ENCODE measurements at places on chromosomes 3 and 15. TPM values are rescaled to one million over a fixed set of nuclear protein-coding genes. Genes with fewer than 3 reads are reported as not detected.
A peak's percentile ranks its signal among the peaks of the same experiment; 100 is the strongest.

DNA sequence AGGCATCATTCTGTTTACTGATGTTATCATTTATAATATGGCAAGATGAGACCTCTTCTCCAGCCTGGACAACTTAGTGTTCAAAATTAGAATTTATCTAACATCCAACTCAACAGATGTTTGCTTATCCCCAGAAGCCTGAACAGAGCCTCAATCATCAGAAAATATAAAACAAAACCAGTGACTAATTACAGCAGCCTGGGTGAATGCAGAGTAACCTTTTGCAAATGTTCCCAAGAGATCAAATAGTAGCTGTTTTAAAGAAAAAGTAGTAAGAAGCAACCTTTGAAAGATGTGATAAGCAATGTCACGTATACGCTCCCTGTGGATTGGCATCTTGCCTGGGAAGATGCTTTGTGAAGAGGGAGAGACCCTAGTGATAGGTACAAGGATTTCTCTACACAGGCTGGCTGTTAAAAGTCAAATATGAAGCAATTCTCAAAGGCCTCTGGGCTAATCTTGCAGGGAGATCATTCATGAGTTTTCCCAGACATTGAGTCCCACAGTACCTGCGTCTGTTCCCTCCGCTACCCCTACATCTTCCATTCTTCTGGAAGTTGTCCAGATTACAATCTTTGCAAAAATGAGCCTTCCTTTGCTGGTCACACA, 39.3 kb upstream of the PRICKLE2 start:
- no peak for DNase-seq

- no peak for DNase-seq
Observed at GRCh38 chr15:92677999-92678398, 22.4 kb upstream of the FAM174B start.

- no peak for DNase-seq
Observed at GRCh38 chr3:27059489-27059888, 309.7 kb downstream of the NEK10 start.

GRCh38 chr15:84752700-84753099, 4.3 kb downstream of the ZNF592 start:
- no peak for DNase-seq

GRCh38 chr3:186871403-186871924, 29.0 kb downstream of the ADIPOQ start:
- DNase-seq, result no peak

DNA sequence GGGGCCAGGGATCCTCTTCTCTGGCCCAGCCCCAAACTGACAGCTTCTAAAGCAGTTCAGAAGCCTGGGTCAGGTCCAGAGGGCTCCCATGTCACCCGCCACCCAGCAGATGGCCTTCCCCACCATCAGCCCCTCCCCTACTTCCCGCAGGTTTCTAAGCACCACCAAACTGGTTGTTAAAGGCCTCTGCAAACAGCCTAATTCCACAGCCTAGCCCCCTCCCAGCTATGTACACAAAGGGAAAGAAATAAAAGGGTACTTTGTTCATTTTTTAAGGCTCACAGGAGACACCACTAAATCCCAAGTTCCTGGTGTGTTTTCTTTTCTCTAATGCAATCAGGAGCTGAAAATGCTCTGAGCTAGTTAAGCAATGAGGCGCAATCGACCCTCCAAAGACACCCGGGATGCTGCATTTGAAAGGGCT, 30.6 kb downstream of the PLCH1 start:
- no peak for DNase-seq

DNA sequence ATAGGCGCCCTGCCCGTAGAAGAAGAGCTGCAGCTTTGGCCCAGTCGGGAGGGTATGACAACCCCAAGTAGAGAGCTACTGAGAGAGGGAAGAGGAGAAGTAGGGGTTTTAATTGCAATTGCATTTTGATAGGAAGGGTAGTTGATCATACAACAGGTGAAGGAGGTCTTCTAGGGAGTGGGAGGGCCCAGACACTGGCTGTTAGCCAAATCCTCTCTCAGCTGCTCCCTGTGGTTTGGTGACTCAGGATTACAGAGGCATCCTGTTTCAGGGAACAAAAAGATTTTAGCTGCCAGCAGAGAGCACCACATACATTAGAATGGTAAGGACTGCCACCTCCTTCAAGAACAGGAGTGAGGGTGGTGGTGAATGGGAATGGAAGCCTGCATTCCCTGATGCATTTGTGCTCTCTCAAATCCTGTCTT, 408.9 kb upstream of the THBS1 start:
- peak; percentile 73 for DNase-seq

- DNase-seq, result no peak
Observed at GRCh38 chr15:74414603-74415338, 19.0 kb downstream of the SEMA7A start.

- DNase-seq, result no peak
Observed at GRCh38 chr3:142356818-142357217, 91.0 kb downstream of the XRN1 start.

DNA sequence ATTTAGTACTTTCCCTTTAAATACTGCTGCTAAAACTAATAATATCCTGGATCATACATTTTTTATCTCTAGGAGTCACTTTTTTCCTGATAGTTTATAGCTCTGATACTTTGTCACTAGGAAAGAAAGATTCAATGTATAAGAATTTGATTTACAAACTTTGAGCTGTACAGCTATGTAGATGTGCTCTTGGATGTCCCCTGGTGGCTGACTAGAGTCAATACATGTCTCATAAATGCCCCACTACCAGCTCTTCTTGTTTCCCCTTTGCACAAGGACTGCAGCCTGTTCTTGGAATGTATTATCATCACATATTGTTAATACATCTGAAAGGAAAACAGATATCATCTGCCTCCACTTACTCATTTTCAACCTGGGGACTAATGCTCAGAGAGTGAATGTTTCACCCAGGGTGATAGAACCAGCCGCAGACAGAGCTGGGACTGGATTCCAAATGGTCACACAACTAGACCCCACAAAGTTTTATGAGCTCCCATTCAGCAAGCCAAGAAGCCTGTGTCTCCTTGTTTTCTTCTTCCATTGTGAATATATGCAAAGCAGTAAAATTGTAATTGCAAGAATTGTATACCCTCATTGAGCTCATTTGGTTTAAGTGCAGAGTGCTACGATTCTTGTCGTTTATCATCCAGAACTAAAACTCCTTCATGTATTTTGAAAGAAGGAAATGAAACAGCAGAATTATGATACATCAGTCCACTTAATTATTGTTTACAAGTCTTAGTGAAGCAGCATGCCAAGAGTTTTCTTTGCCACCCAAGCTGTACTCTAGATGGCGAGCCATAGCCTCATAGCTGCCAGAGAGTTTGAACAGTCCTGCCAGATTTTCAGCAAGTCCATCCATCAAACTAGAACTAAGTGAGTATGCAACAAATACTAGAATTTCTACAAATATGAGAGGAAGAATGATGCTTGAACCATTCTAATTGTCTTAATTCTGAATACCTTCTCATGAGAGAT, 261.6 kb upstream of the LMCD1 start:
- DNase-seq, result peak; percentile 17

- DNase-seq, result no peak
Observed at GRCh38 chr3:117348884-117349283, 639.3 kb downstream of the TUSC7 start.

GRCh38 chr3:169203631-169204550, 459.6 kb downstream of the MECOM start:
- DNase-seq, result no peak

GRCh38 chr3:114565216-114565615, 271.4 kb downstream of the TIGIT start:
- no peak for DNase-seq

DNA sequence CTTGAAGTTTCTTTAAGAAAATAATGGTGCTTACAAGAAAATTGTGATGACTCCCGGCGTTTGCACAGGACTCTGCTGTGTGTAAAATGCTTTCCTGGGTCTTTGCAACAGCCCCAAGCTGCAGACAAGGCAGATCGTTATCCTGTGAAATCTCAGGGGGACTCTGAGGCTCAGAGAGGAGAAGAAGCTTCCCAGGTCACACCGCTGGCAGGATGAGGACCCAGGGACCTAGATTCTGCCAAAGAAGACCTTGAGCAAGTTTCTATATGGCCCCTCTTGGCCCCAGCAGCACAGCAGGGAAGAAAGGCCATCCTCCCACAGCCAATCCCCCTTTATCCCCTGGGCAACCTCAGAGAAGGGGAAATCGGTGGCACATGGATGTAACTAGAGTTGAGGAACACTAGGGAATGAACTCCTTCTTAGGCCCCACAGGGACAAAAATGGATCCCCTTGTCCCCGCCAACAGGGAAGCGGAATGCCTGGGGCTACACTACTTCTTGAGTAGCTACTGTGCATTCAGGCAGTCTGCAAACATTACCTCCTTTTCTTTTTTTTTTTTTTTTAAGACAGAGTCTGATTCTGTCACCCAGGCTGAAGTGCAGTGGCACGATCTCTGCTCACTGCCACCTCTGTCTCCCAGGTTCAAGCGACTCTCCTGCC, 72.8 kb downstream of the CPN2 start:
- DNase-seq, result no peak

- DNase-seq, result no peak
Observed at GRCh38 chr3:153431076-153431475, 269.1 kb downstream of the RAP2B start.

DNA sequence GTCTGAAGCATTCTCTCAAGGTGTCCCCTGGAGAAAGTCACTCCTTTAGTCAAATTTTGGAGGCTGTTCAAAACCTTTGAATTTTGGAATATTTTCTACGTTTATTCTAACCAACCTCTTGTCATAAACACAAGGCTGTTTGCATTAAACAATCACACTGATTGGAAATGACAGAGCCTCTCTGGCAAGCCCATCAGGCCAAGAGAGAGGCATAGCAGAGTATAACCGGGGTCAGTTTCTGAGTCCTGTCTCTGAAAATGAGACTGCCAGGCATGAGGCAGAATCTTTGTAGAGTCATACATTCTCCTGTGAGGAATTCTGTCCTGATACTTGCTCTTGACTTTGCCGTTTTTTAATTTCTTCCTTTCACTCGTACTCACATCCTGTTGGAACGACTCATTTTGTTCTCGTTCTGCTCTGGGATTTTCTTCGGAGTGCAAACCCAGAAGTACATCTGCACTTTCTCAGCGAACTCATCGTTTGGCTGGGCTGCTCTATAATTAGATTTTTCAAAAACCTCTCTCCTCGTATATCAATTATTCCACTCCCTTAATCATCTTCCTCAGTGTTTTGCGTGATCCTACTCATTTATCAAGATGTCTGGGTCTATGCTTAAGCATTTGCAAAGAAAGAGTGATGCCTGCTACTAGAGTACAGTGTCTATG, 114.2 kb downstream of the AGBL1 start:
- no peak for DNase-seq

GRCh38 chr3:128281056-128281455, 127.8 kb downstream of the EEFSEC start:
- DNase-seq, result no peak

GRCh38 chr3:38843898-38844297, 27.9 kb upstream of the SCN10A start:
- DNase-seq, result no peak

DNA sequence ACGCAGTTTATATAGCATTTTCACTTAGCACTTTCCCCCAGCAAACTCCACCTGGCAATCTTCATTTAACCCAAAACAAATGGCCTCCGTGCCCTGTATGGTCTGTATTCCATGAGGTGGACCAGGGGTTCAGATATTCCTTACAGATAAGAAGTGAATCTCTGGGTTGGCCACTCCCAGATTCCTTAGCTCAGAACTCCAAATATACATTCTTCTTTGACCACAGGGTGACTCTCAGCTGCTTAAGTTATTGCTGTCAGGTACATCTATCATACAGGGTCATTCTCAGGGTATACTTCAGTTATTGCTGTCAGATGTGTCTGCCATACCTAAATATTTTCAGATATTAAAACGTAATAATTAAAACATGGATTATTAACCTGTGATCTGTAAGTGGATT, 229.8 kb downstream of the TBL1XR1 start:
- DNase-seq, result no peak

GRCh38 chr15:64461721-64462162, 1.4 kb downstream of the ZNF609 start:
- no peak for DNase-seq

DNA sequence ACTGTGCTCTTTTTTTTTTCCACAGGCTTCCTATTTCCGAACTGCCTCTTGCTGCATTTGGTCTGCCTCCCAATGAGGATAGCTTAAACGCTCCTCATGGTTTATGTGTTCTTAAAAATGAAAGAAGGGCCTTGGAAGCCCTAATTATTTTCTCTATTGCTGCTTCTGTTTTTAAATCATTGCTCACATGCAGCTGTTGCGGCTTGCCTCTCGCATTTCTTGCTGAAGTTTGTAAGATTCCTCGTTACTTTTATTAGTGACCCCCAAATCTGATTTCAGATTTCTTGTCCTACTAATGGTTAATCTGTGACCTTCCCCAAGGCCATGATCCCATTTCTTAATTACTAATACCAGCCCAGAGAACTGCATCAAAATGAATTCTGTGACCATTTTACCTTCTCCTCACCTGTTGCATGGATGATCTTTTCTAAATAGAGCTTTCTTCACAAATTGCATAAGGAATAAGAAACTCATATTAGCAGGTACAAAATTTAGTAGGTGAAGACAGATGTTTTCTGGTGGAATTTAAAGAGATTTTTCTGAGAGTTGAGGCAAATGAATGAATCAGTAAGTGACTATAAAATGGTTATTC, 1.8 kb downstream of the UBE2E1 start:
- no peak for DNase-seq

DNA sequence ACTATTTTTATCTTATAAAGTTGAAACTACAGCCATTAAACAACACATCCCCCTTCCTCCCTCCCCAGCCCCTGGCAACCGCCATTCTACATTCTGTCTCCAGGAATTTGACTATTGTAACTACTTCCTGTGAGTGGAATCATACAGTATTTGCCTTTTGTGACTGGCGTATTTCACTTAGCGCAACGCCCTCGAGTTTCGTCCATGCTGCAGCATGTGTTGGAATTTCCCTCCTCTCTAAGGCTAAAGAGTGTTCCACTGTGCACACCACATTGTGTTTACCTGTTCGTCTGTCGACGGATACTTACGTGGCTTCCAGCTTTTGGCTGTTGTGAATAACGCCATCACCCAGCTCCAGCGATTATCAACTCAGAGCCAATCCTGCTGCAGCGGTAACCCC, 52.0 kb upstream of the DLG1 start:
- DNase-seq, result no peak

The CAND2 gene
- polyA plus RNA-seq, result 0.09 TPM

The RHOV gene
- 1.2 TPM for polyA plus RNA-seq

The IL17RB gene
- polyA plus RNA-seq, result 0.08 TPM

The SCAANT1 gene
- not detected for polyA plus RNA-seq

The DLL4 gene
- polyA plus RNA-seq, result not detected

The LRRC31 gene
- not detected for polyA plus RNA-seq

The MME gene
- 10.8 TPM for polyA plus RNA-seq

The CIDEC gene
- polyA plus RNA-seq, result not detected

The SNTN gene
- not detected for polyA plus RNA-seq

The HIGD2B gene
- polyA plus RNA-seq, result not detected

The ABCF3 gene
- polyA plus RNA-seq, result 53.8 TPM

The ARHGEF3 gene
- polyA plus RNA-seq, result 18.6 TPM

The XCR1 gene
- 0.01 TPM for polyA plus RNA-seq

The CD276 gene
- polyA plus RNA-seq, result 62.9 TPM

The KCNAB1 gene
- polyA plus RNA-seq, result 0.03 TPM

The RASL12 gene
- polyA plus RNA-seq, result not detected

The AQP9 gene
- polyA plus RNA-seq, result 3.6 TPM

The ZIC4 gene
- not detected for polyA plus RNA-seq

The AKAP13 gene
- 16.7 TPM for polyA plus RNA-seq

The DAZL gene
- not detected for polyA plus RNA-seq

The IGSF11 gene
- 0.68 TPM for polyA plus RNA-seq

The ZNF662 gene
- 0.57 TPM for polyA plus RNA-seq

The MYL3 gene
- polyA plus RNA-seq, result not detected
